Lung (tissue), 17 donors: ENCODE measurements at places on chromosomes 3 and 15. TPM values are rescaled to one million over a fixed set of nuclear protein-coding genes. Genes with fewer than 3 reads are reported as not detected.

GRCh38 chr3:142931222-142931621 lies 32.3 kb downstream of the PAQR9 start:
- no peak for DNase-seq

- no peak for DNase-seq
Observed at GRCh38 chr15:83110381-83110780, 2.9 kb downstream of the TM6SF1 start.

DNA sequence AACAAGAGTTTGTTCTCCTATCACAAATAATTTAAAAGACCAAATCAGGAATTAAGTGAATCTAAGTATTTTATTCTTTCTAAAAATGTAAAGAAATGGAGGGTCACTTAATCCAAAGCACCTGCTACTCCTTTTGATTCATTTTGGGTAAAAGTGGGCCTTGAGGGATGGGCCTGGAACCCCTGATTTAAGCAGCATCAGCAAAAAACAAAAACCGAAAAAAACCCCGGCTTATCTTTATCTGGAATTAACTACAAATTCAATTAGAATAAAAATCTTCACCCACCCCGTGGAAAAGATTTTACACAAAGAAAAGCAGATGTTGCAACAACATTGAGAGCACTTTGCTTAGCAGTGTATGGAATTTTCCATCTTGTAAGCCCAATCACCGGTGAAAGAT lies 1018.2 kb downstream of the MCTP2 start:
- DNase-seq = no peak

DNA sequence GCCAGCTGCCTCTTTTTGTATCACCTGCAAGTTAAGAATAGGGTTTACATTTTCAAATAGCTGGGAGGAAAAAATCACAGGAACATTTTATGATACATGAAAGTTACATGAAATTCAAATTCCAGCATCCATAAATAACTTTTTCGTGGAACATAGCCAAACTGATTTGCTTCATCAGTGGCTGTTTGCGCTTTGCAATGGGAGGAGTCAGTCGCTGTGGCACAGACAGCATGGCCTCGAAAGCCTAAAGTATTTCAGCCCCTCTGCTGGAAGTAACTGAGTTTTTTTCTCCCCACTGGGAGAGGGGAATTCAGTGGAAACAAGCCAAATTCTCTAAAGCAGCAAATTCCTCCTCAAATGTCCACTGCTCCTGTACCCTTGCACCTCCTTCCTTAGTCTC lies 271.9 kb downstream of the SUCLG2 start:
- peak; percentile 67 for DNase-seq

GRCh38 chr3:105672996-105673395 lies 195.8 kb downstream of the CBLB start:
- DNase-seq = no peak

LMAN1L gene
- total RNA-seq = not detected

GRCh38 chr3:87801409-87801808 lies 257.4 kb downstream of the CGGBP1 start:
- DNase-seq = no peak

GRCh38 chr3:73603762-73604171 lies 21.0 kb downstream of the PDZRN3 start:
- DNase-seq = no peak

GRCh38 chr3:14451844-14452739 lies 49.7 kb downstream of the SLC6A6 start:
- peak; percentile 56 for DNase-seq

DNA sequence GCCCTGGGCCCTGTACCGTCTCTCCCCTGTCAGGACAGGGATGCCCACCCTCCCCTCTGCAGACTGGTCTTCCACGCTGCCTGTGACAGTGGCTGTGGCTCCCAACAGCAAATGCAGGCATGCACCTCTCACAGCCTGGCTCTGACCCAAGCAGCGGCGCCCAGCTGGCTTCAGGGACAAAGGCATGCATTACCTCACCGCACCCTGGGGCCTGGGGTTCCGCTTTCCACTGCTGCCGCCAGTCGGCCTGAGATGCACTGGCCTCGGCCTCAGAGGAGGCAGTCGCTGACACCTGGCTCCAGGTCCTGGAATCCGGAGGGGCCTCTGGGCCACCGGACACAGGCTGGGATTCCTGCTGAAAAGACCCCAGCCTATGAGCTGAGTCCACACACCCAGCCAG lies 70.3 kb downstream of the SCN5A start:
- no peak for DNase-seq

DNA sequence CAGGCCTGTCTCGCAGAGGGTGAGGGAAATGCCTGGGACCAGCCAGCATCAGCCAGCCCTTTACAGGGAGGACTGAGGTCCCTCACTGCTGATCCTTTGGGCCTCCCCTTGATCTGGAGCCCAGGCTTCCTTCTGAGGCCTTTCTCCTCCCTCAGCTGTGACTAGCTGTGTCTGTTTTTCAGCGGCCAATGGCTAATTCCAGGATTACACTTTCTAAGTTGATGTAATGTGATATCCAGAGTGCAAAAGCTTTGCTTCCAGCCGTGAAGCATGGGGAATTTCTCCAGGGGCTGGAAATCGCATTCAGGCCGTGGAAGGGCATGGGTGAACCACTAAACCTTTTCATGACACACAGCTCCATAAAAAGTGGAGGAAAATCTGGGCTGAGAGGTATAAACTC lies 157.6 kb downstream of the SHQ1 start:
- DNase-seq = no peak

CYP11A1 gene
- 0.97 TPM for total RNA-seq

ELP6 gene
- total RNA-seq = 28.0 TPM

DNA sequence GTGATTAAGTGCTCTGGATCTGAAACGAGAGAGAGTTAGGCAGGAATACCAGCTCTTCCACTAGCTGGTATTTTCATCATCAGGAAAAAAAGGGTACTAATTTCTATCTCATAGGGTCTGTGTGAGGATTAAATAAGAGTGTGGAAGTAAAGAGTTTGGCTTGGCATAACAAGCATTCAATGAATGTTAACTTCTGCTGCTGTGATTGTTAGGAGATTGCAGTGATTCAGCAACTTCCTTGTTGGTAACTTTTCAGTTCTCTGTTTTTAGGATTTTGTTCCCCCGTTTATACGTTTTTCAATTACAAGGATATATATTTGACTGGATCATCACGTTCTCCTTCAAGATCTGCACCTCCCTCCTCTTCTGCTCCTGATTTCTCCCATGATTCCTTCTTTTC lies 65.9 kb upstream of the MYO5C start:
- no peak for DNase-seq

- DNase-seq = no peak
Observed at GRCh38 chr3:20935791-20936190, 749.8 kb upstream of the SGO1 start.

DNA sequence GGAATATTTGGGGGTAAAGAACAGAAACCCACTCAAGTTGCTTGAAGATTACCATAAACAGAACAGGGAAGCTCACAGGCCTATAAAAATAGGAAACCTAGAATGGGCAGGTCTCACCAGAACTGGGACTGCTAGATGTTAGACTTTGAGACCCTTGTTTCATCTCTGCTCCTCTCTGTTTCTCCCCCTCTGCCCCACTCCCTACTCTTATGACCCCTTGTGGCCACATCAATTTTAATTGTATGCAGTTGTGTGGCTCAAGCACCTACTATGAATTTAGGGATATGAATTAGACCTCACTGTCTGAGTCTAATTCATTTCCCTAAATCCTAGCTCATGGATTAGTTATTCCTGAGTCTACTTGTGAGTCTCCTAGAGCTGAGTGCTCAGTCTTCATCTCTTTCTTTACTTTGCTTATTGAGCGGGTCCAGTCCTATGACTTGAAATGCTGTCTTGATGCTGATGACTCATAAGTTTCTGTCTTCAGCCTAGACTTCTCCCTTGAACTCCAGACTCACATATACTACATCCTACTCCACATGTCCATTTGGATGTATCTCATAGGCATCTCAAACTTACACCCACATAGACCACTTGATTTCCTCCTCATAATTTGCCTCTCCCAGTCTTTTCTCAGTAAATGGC lies 78.7 kb downstream of the ITPR1 start:
- DNase-seq = no peak
